ENCODE measurements at places on chromosomes 12 and 14.

GRCh38 chr12:9340422-9341259 lies 132.4 kb upstream of the PZP start:
- no peak for DNase-seq

DNA sequence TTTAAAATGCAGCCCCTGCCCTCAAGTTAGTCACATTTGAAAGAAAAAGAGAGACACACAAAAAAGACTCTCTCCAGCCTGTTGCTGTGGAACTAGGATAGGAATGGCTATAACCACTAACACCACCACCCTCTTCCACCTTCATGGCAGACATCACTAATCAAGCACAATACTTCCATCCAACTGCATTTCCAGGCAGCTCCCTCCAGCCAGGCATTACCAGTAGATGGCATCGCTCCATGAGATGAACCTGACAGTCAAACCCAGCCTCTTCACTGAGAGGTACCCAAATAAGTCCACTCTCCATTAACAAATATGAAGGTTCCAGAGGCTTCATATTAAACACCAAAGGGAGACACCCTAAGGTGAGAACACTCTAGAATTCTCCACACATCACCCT lies 24.4 kb downstream of the SLC8B1 start:
- no peak for DNase-seq

DNA sequence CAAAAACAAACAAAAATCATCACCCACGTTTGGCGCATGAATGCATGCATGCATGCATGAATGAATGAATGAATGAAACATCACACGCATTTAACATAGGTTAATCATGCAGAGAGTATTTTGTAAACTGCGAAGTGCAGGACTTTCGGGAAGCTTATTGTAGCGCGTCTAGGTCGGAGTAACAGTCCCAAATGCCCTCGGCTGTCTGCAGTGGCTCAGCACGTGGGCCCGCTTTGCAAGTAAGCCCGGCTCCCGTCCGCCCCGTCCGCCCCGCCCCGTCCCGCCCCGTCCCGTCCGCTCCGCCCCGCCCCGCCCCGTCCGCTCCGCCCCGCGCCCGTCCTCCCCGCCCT lies 263 bp upstream of the IFT81 start:
- no peak for DNase-seq

GRCh38 chr12:83996671-83997070 lies 915.9 kb downstream of the SLC6A15 start:
- DNase-seq, result no peak

- DNase-seq, result no peak
Observed at GRCh38 chr12:56219840-56220239, 1.9 kb downstream of the RNF41 start.

DNA sequence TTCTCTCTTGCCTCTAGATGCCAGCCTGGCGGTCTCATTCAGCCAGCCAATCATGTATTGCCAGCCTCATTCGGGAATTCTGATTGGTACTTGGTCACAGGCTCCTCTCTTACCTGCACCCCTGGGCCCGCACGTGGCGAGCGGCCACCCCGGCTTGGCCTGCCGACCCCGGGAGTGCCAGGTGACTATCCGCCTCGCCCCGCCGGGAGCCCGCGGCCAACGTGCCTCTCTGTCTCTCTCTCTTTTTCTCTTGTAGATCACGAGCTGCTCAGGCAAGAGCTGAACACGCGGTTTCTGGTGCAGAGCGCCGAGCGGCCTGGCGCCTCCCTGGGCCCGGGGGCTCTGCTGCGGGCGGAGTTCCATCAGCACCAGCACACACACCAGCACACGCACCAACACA lies 39.3 kb downstream of the LRCOL1 start:
- no peak for DNase-seq

DNA sequence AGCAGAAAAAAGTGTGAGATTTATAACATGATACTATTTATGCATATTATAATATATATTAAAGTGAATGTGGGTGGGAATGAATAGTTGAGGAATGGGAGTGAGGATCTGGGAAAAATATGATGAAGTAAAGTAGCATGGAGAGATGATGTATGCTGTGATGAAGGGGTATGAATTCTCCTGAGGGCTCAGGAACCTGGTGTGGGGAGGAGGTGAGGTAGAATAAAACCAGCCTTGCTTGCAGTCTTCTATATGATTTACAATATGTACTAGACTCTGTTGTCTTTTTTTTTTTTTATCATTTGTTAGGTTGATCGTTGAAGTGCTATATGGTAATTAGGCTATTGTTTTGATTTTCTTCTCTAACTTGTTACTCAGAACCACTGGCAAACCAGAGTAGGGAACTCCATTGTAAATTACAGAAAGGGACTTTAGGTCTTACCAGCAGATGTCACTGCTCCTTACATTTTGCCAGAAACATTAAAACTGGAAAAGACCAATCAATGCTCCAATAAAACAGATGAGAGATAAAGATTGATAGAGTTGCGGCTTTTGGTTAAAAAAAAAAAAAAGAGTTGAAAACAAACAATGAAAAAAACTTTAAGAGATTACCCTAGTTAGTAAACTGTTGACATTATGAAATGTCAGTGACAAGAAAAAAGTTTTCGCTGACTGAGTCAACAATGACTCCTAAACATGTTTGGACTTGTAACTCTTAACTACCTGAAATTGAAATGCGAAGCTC lies 39.9 kb downstream of the ATL1 start:
- DNase-seq, result no peak

- DNase-seq, result no peak
Observed at GRCh38 chr12:11973396-11973795, 97.3 kb upstream of the BCL2L14 start.
